Hypothalamus (tissue), 51 donors: ENCODE measurements at places on chromosomes 11 and 22.

- no peak for DNase-seq
Observed at GRCh38 chr11:83303316-83303715, 17.1 kb upstream of the CCDC90B start.

DNA sequence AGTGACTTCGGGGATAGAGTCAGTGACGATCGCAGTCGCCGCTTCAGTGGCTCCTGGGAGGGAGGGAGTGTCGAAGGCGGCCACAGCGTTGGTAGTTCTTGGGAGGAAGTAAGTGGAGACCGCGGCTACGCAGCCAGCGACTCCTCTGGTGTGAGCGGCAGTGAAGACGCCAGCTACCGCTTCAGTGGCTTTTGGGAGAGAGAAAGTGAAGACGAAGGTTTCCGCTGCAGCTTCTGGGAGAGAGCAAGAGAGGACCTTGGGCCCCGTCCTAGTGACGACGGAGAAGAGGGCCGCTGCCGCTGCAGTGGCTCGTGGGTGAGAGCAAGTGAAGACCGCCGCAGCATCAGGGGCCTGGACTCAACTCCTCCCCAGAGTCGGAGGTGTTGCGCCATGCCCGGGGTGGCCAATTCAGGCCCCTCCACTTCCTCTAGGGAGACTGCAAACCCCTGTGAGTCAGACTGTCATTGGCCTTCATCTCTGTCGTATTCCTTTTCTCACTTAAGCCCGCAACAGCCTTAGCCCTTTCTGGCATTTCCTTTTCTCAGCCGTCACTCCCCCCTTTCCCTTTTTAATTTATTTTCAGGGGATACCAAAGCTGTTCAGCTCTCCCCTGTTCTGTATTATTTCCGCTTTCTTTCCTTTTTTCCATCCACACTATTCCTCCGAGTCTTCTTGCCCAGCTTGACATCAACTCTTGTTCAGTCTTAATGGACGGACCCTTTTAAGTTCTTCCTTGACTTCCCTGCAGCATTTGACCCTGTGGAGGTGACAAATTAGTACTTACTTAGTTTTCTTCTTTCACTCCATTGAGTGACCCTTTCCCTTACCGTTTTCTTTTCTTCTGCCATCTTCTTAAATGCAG is 1.0 kb downstream of the ANKRD42 start:
- DNase-seq: peak; percentile 17

DNA sequence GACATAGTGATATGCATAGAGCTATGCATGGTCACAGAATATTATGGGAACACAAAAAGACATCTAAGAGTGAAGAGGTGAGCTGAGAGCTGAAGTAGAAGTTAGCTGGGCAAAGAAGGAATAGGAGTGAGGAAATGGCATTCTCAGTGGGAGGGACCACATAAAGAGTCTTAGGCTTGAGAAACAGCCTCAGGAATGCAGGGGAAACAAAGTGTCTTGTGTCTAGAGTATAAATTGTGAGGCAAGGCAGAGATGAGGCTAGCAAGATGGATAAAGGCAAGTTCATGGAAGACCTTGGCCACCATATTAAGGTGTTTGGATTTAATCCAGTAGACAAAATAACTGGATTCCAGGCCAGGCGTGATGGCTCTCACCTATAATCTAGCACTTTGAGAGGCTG is 40.6 kb upstream of the CRTAM start:
- no peak for DNase-seq

DNA sequence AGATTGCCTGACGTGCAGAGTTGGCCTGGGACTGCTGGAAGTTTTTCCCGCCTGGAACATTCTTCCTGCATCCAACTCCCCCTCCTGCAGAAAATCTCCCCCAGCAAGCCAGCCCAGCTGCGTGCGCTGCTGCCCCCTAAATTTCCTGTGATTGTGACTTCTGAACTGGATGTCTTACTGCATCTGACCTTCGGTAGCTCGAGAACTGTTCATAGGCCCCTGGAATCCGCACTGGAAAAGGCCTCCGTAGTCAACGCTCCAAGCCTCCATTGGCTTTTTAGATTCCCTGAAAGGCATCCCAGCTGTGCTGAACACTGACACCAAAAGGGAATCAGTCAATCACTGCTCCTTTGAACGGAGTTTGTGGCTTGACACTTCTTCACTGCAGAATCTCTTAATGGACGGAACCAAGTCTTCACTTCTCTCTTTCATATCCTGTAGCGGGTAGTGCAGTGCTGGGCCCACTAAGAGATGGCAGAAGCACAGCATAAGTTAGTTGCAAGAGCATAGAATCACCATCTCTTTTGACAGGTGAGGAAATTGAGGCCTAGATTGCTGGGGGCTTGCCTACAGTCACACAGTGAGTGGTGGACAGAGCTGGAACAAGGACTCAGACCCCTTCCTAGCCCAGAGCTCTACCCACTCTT is 14.2 kb upstream of the RASD2 start:
- no peak for DNase-seq

GRCh38 chr22:23116506-23117263 is 25.1 kb downstream of the RSPH14 start:
- DNase-seq: no peak
